ENCODE measurements at places on chromosomes 11 and 22.

DNA sequence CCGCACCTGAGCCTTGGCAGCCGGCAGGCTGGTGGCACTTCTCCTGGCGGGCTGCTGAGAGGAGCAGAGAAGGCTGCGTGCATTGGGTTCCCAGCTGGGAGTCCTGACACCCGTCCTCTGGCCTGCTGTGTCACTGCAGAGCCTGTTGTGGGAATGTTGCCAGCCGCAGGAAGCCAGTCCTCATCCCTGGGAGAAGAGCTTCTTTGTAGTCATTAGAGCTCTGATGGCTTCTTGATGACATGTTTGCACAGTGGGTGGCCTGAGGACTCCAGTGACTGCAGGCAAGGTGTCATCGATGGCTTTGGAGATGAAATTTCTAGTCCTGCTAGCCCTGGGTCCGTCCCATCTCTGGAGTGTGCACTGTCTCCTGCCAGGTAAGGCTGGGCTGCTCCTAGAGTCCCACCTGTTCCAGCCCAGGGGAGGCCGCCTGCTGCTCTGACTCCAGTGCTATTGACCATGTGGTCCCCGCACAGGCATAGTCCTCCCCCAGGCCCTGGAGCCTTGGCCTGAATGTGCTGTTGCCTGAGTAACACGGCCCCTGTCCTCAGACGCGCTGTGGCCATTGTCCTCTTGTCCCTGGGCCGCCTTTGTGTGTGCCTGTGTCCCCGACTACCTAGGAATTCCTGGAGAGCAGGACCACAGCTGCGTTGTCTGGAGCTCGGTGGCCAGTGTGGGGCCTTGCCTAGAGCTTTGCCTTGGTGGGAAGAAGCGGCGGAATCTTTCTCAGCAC is 129.2 kb downstream of the CACNA1I start:
- no peak for DNase-seq

GRCh38 chr11:108929241-108929640 is 264.4 kb downstream of the DDX10 start:
- DNase-seq, result no peak

GRCh38 chr11:133576351-133576750 is 44.0 kb upstream of the OPCML start:
- DNase-seq, result no peak

DNA sequence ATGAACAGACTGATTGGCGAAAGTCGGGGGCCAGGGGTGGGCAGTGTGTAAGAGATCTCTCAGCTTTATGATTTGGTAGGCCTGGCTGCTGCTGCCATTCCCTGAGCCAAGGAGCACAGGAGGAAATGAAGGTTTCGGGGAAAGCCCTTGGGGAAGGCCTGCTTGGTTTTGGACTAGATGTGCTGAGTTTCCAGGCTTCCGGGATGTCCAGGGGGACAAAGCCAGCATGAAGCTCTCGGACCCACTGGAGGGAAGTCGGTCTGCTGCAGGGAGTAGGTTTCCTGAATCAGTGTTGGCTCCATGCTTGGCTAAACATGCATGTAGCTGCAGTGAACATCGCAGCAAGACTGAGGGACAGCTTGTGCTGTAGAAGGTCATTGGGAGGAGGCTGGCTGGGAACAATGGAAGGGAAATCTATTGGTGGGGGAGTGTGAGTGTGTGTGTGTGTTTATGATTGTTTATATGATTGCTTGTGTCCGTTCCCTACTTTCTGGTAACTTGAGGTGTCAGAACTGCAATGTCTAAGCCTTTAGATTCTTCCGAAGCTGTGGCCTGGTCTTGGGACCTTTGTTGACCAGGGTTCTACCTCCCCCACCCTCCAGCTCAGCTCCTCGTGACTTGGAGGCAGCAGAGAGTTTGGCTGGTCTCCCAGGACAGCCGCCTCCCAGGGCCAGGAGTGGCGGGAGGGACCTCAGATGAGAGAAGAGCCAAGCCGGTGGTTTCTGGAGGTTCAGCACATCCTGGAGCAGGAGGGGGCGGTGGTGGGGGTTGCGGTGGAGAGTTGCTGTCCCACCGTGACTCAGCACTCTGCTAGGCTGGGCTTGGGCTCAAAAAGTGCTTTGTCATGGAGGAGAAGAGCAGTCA is 4.0 kb upstream of the FTH1 start:
- DNase-seq, result peak; percentile 89

- peak; percentile 55 for DNase-seq
Observed at GRCh38 chr22:50105208-50106100, 15.6 kb downstream of the MOV10L1 start.

GRCh38 chr22:22233081-22233480 is 11.5 kb upstream of the VPREB1 start:
- DNase-seq, result no peak

GRCh38 chr11:14249121-14249963 is 109.6 kb downstream of the RRAS2 start:
- DNase-seq, result no peak

DNA sequence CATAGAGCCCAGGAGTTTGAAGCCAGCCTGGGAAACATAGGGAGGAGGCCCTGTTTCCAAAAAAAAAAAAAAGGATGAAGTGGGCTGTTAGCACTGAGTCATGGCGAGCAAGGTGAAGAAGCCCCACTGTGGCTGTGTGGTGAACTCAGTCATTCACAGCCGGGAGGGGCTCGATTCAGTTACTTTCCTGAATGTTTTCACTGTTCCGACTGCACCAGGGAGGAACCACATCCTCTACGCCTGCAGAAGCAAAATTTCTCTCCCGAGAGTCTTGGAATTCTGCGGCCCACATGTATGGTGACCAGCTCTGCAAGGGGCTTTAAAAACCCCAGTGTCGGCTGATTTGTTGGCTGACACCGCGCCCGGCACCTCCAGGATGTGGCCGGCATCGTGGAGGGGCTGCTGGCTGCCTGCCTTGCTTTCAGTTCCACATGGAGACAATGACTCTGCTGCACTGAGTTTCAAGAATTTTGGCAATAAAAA is 27.8 kb upstream of the GRAMD4 start:
- no peak for DNase-seq

- no peak for DNase-seq
Observed at GRCh38 chr11:35712533-35712932, 50.0 kb downstream of the TRIM44 start.

DNA sequence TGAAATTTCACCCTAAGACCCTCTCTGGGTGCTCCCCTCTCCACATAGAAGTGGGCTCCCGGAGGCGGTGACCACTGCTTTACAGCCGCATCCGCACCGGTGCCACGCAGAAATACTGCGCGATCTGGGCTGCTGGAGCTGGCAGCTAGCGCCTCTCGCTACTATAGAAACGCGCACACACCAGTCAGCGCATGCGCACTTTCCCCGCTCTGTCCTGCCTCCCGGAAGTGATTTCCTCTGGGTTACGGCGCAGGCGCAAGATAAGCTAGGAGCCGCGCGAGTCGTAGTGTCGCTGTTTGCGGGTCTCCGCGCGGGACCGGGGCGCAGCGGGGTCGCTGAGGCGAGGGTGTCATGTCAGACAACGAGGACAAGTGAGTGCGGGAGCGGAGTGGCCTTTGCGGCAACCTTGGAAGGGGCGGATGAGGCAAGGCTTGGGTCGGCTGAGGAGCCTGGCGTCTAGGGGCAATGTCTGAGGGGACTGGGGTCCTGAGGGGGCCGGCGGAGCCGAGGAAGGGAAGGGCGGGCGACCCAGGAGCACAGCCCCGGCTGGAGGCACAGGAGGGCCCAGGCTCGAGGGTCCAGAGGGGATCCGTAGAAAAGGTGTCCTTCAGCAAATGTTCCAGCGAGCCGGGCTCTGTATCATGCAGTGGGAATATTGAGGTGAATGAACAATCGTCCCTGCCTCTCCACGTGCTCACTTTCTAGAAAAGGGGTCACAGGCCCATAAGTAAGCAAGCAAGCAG is at the start of the genes C22orf23 and POLR2F:
Gene C22orf23 (minus strand): TSS at position 165 of the 743 bp plus-strand sequence. CDS start 452 bp downstream, outside the sequence.
Gene POLR2F (plus strand): TSS at position 263 of the 743 bp plus-strand sequence. CDS start 89 bp downstream, at position 352.
- peak; percentile 81 for DNase-seq

DNA sequence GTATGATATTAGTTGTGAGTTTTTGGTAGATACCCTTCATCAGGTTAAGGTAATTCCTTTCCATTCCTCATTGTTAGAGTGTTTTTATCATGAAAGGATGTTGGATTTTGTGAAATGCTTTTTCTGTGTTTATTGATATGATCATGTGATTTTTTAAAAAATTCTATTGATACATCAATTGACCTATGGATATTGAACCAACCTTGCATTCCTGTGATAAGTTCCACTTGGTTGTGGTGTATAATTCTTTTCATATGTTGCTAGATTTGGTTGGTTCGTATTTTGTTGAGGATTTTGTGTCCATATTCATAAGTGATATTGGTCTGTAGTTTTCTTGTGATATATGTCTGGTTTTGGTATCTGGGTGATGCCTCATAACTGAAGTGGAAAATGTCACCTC is 6.7 kb downstream of the ANKRD13D start:
- no peak for DNase-seq

- no peak for DNase-seq
Observed at GRCh38 chr22:34105461-34106062, 185.3 kb upstream of the LARGE1 start.

DNA sequence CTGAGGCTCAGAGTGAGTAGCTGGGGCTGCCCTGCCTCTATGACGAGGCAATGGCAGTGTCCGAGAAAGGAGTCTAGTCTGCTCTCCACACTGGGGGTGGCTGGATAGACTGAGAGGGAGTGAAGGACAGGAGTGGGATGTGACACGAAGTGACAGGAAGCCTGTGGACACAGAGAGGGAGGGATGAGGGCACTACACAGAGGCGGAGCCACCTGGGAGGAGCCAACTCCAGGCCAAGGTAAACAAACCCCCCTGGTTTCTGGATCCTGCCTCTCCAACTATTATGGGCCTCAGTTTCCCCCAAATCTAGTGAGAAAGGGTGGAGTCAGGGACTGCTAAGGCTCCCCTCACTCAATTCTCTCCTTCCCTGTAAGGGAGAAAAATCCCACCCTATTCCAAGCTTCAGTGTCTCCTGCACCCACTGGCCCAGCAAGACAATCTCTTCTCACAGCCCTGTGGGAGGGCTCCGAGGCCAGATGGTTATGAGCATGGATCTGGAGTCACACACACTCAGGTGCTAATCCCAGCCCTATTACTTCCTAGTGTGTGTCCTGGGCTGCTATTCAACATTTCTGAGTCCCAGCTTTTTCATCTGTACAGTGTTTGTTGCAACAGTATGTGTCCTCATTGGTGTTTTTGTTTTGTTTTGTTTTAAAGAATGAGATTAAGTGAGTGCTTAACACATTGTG is 24.9 kb downstream of the ASPHD2 start:
- no peak for DNase-seq

GRCh38 chr11:69155302-69156234 is at the start of gene SMIM38:
SMIM38 (plus strand) TSS chr11:69155935; CDS start chr11:69157847, 1,912 bp downstream.
- DNase-seq, result no peak

DNA sequence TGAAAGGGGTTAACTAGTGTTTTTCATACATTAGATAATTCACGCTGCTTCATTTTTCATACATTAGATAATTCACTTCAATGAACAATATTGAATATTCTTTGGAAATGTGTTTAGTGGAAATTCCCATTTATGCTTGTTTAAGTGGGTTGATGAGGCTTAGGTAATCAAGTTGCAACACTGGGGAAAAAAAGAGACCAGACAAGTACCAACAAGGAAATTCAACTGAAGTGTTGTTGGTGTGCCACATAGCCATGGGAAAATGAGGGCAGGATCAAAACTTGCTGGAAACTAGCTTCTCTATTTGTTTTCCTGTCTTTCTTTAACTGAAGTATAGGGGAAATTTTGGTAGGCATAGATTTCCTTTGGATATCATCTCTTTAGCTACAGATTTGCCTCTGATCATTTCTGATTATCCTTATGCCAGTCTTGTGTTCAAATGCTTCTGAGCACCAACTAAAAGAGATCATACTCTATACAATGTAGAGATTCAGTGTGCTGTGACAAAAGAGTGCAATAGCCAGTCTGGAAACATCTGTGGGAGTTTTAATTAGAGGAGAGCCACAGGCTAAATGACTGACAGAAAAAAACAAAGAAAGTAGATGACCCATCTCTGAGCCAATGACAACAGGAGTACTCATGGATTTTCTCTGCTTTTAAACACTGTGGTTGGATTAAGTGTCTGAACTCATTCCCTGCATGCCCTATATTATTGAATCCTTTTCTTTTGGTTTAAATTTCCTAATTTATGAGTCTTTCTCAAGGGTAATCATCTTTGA is 67.6 kb upstream of the CTSC start:
- DNase-seq, result no peak

GRCh38 chr22:20511578-20512229 is 4.3 kb downstream of the MED15 start:
- no peak for DNase-seq

GRCh38 chr11:116557282-116557681 is 215.5 kb downstream of the BUD13 start:
- DNase-seq, result no peak

GRCh38 chr11:77193911-77194830 is 66.1 kb downstream of the MYO7A start:
- no peak for DNase-seq

- peak; percentile 69 for DNase-seq
Observed at GRCh38 chr11:1310772-1311468, 1.5 kb upstream of the TOLLIP start.

DNA sequence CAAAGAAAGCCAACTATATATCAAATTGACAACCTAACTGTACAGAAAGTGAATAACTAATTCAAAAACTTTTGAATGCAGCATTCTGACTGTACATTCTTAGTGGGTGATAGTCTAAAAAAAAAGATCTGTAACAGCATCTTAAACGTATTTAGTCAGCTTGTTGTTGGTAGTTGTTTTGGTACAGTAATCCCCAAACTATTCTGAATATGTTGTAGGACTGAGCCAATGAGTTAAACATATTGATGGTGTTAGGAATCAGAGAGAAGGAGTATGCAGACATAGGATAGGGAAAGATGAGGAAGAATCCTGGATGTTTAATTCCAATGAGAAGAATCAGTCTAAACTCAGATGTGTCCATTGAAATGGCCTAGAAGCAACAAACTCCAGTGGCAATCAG is 41.9 kb upstream of the KIRREL3 start:
- no peak for DNase-seq

DNA sequence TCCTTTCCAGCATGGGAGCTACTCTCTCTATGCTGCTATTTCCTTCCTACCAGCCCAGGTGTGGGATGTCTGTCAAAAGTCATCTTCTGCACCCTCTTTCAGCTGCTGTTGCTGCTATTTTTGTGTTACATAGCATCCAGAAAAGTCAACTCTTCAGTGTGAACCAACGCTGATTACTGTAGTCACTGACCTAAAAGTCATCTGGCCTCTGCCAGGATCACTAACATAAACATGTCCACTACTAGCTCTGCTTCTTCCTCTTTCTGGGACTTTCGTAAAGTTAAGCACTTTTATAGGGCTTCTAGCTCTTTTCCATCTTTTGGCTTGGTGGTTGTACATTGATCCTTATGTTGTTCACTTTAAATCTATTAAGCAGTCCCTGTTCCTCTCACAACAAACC is 90.2 kb upstream of the CARD18 start:
- DNase-seq, result no peak

DNA sequence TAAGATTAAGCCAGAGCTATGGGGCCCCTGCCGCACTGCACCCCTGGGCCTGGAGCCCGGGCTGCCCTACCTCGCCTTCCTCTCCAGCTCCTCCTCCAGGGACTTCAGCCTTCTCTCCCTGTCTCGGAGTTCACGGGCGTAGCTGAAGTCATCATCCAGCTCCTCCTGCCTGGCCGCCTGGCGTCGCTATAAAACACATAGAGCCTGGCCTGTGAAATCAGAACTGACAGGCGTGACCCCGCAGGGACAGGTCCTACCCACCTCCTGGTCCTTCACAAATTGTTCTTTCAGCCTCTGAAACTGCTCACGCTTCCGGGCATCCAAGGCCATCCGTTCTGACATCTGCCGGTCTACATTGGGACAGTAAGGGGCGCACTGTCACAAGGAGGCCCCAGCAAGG is 20.8 kb downstream of the TUBGCP6 start:
- DNase-seq, result no peak
